Activated T-helper 1 cell treated with anti-CD3 and anti-CD28 coated beads, Interleukin-12 subunit alpha, Interleukin-12 subunit beta, Interleukin-2, Interleukin-4 antibody, amounts not matched to agents 30 ng/mL and 10 ng/mL and 1 ng/mL, durations not matched to agents 14 hours and 24 hours and 36 hours (primary cell): ENCODE measurements at places on chromosomes 12 and 14. TPM values are rescaled to one million over a fixed set of nuclear protein-coding genes. Genes with fewer than 3 reads are reported as not detected.

SLCO1C1 gene
- total RNA-seq = not detected in 2 replicates

KCNA1 gene
- total RNA-seq = not detected in 2 replicates

KRT2 gene
- not detected in 2 replicates for total RNA-seq

NPAS3 gene
- not detected in 2 replicates for total RNA-seq

SIX4 gene
- 0.57 and 1.1 TPM in 2 replicates for total RNA-seq

PRIMA1 gene
- total RNA-seq = not detected in 2 replicates

DNA sequence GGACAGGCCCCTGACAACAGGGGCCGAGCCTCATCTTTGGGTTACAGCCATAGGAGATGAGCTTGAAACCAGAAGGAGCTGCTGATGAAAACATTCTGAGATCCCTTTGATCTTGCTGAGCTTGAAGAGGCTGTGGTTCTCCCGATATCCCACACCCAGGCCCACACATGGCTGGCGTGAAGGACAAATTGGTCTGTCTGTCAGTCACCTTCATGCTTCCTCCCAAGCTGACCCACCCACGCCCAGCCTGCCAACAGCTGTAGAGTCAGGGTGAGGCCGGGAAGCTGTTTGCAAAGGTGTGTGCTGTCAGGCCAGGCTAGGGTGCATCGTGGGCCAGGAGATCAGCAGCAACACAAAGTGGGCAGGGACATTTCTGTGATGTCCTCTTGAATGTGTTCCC lies 43.2 kb downstream of the FZD10 start:
- DNase-seq = no peak

- DNase-seq = no peak
These were observed 233.0 kb upstream of the PRKD1 start for GRCh38 chr14:30160608-30161007.

DNA sequence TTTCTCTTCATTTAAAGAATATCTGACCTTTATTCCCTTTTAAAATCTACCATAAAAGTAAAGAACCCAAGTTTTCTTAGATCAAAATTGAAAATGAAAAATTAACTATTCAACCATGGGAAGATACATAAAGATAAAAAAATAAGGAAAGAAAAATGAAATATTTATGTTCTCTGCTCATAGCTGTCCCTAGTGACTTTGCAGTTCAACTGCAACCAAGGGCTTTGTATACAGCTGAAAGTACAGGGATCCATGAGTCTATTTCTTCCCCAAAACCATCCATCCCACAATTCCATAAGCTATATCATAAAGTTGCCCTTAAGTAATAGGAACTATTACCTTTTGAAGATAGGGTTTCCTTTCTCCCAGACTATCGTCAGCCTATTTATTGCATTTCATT lies 113.1 kb downstream of the ITPR2 start:
- no peak for DNase-seq

DNA sequence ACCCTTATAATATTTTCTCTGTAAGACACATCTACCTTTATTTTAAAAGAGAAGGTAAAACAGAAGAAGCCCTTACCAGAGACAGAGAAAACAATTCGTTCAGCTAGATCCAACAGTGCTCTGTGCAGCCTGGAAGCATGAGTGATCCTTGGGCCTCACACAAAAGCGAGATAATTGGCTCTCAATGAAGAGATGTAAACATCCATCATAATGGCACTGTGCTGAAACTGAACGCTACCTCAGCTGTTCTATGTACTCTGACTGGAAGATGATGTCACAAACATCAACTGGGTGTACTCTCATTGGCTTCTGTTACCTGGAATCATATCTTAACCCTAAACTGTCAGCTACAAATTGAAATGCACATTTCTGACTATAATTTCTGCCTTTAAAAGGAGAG lies at the start of gene MGAT4C:
MGAT4C (minus strand) TSS at position 229 of the 400 bp plus-strand sequence.
- DNase-seq = no peak

- DNase-seq = no peak
These were observed 2.0 kb downstream of the DTX1 start for GRCh38 chr12:113058553-113058952.

DNA sequence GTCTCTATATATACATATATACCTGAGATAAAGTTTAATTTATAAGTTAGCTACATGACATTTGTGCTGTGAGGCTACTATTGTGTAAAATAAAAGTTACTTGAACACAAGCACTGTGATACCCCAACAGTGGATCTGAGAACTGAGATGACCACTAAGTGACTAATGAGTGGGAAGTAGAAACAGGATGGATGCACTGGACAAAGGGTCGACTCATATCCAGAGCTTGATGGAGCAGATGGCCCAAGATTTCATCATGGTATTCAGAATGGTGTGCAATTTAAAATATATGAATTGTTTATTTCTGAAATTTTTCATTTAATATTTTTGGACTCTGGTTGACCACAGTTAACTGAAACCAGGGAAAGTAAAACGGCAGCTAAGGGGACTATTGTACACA lies 908.6 kb upstream of the MDGA2 start:
- no peak for DNase-seq

- no peak for DNase-seq
These were observed 423.5 kb upstream of the SOX5 start for GRCh38 chr12:24373004-24373403.

DNA sequence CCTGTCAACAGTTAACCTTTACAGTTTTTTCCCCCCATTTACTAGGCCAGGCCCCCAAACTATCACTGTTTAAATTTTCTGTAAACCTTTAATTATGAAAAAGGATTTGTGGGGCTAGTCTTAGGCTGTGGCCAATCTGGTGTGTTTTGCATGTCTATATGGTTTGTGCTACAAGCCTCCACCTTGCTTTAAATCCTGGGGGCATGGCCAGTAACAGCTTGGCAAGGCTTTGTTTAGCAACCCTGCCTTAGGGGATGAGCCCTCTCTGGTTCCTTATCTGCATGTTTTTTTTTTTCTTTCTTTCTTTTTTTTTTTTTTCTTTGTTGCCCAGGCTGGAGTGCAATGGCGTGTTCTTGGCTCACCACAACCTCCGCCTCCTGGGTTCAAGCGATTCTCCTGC lies 102.7 kb downstream of the KCNMB4 start:
- no peak for DNase-seq

- peak; percentile 23 for DNase-seq
These were observed 3.5 kb downstream of the PTPN21 start for GRCh38 chr14:88551094-88551870.

DNA sequence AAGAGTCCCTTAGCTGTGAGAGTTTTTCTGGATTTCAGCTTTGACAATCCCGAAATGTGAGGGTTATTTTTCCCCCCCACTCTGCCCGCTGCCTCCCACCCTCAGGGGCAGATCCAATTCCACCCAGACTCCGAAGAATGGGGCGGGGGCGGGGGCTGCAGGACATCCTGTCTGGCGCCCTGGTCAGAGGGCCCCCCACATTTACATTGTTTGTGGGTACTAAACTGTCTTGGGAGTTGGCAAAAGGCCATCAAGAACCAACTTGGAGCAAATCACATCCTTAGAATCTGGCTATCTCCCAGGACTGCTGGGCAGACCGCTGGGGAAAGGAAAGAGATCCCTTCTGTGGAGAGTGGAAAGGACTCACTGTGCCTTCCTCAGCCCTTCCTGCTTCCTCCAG lies 2.4 kb downstream of the EMP1 start:
- no peak for DNase-seq

- no peak for DNase-seq
These were observed 293.2 kb downstream of the PAWR start for GRCh38 chr12:79397609-79398008.

DNA sequence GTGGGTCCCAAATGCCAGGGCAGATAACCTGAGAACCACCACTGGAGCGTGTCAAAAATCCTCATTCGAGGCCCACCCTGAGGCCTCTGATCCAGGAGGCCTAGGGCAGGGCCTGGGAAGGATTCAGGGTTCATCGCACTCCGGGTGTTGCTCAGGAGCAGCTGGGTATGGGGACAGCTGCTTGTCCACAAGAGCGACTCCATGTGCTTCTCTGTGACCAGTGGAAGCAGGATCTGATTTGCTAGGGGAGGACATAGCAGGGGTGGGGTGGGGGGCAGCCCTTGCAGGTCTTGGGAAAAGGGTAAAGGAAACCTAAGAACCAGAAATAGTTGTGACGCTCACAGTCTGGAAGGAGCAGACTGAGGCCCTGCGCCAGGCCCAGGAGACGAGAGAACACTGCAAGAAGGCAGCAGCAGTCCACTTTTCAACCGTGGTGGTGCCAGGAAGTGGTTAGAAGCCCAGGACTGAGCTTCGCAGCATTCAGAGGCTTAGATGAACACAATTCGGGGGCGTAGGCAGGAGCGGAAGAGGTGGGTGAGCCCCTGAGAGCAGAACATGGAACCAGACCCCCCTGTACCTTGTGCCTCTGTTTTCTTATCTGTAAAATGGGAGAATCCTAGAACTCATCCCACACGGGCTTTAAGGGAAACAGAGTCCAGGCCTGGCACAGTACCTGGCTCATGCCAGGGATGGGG lies 33.7 kb downstream of the ITPK1 start:
- no peak for DNase-seq

DNA sequence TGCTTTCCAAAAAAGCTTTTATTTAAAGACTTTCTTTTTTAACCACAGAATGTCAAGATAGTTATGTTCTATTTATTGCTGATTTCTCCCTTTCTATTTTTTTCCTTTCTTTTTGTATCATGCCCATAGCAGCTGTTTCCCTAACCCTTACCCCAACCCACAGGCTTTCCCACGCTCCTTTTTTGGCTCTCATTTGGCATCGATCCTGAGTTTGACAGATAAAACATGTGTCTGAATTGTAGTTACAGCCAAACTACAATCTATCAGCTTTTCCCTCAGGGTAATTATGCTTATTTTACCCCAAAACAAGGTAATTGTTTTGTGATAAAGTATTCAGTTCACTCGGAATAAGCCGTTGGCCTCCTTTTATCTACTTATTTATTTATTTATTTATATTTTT lies 46.7 kb downstream of the PDE3A start:
- no peak for DNase-seq

DNA sequence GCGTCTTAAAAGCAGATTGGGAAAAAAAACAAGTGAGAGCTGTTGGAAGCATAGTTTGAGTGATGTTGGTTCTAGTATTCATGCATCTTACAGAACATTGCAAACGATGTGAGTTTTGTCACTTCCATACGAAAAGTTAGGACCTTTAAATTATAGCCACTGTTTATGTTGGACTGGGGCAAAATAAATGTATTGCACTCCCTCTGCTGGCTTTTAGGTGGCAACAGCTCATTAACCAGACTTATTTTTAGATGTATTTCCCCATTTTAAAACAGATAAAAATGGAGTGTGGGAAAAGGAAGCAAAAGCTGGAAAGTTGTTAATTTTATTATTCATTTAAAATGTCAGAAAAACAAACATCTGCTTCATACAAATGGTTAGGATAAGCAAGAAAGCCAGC lies 111.9 kb downstream of the LGR5 start:
- DNase-seq = no peak

DNA sequence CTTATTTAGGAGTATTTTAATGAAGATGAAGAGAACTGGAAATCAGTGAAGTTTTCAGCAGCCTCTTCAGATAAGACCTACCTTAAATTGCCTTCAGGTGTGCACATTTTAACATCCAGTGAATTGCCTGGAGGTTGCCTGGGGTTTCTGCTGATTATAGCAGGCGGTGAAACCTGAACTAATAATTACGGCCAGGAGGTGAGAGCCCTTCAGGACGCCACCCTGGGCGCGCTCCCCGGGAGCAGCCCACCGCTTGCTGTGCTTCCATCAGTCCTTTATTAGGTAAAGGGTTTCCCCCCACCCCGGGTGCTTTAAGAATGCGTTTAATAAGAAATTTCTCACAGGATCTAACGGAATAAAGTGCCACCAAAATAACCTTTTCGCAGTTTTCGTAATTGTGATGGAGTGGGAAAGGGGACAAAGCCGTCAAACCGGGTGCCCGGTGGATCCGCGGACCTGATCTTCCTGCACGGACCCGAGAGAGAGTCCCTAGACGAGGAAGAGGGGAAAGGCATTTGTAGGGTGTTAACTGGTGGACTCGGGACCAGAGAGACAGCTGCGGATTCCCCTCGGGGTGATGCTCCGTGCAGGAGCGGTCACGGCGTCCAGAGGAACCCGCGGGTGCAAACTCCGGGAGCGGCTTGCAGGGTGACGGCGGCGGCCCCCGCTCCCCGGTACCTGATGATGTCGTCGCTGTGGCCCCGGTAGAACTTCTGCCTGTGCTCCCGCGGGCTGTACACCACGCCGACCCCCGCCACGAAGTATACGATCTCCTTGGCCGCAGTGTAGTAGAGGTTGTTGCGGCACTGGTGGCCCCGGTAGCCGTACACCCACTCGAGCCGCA lies 902 bp downstream of the EML5 start:
- DNase-seq = peak; percentile 2

GRCh38 chr12:6818222-6818621 lies 3.4 kb upstream of the GPR162 start:
- DNase-seq = no peak

DNA sequence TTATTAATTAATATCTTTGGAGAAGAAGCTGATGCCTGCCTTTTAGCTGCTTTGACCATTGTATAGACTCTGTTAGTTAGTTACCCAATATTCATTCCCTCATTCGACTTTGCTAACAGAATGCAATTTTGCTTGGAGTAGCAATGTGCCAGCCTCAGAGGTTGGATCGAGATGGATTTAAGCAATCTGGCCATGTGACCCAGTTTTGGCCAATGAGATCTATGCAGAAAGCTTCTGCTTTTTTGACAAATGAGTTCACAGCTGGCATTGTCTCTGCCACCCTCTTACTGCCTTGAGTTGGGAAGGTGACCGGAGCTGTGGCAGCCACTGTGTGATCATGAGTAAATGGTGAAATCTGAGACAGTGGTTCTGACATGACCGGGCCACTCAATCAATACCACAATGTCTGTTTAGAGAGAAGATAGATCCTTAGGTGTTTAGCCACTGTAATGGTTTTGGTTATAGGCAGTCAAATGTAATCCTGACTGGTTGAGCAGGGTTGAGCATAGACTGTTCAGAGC lies 74.9 kb upstream of the MED13L start:
- DNase-seq = no peak

DNA sequence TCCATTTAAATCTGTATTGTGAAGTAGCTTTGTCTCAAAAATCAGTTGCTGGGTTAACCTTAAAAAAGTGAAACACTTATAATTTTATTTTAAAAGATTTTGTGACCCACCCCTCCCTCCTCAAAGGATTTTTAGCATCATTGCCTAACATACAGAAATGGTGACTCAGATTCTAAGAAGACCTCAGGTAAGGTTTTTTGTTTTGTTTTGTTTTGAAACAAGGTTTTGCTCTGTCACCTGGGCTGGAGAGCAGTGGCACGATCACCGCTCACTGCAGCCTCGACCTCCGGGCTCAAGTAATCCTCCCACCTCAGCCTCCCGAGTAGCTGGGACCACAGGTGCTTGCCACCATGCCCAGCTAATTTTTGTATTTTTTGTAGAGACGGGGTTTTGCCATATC lies 74.2 kb downstream of the GNS start:
- DNase-seq = no peak

- DNase-seq = no peak
These were observed 131.3 kb downstream of the ITPR2 start for GRCh38 chr12:26701604-26702215.
